ENCODE measurements at places on chromosomes 13 and 19. TPM values are rescaled to one million over a fixed set of nuclear protein-coding genes. Genes with fewer than 3 reads are reported as not detected.

NAA16 gene
- 15.5 TPM for total RNA-seq

MEIS3 gene
- total RNA-seq = 99.3 TPM

CEACAM7 gene
- total RNA-seq = not detected

S1PR4 gene
- under 0.01 TPM for total RNA-seq

IRF2BP1 gene
- total RNA-seq = 34.6 TPM

ZNF208 gene
- total RNA-seq = 0.25 TPM

ABHD17A gene
- total RNA-seq = 69.7 TPM

CEACAM20 gene
- total RNA-seq = not detected

ZNF439 gene
- 6.7 TPM for total RNA-seq

PALM gene
- total RNA-seq = 3.5 TPM

CPB2 gene
- total RNA-seq = not detected

SIAH3 gene
- under 0.01 TPM for total RNA-seq

LYL1 gene
- 0.77 TPM for total RNA-seq

ATP7B gene
- 2.3 TPM for total RNA-seq

MZT1 gene
- total RNA-seq = 33.3 TPM

GFY gene
- 0.11 TPM for total RNA-seq

IL4I1 gene
- total RNA-seq = 1.3 TPM

GIPC3 gene
- under 0.01 TPM for total RNA-seq

SLC44A2 gene
- total RNA-seq = 55.0 TPM

ANKLE1 gene
- 1.00 TPM for total RNA-seq

LIM2 gene
- total RNA-seq = not detected

SULT2A1 gene
- total RNA-seq = not detected

GPR12 gene
- not detected for total RNA-seq

UPF3A gene
- 41.1 TPM for total RNA-seq

TPTE2 gene
- not detected for total RNA-seq

EGLN2 gene
- total RNA-seq = 117 TPM

PDCD5 gene
- 175 TPM for total RNA-seq

LGALS7B gene
- 0.55 TPM for total RNA-seq

CACNA1A gene
- total RNA-seq = 10.1 TPM

MTIF3 gene
- total RNA-seq = 57.7 TPM

TSHZ3 gene
- 14.0 TPM for total RNA-seq

ATP8A2 gene
- total RNA-seq = 0.22 TPM

LGALS7 gene
- not detected for total RNA-seq

DYRK1B gene
- total RNA-seq = 6.6 TPM

CDX2 gene
- not detected for total RNA-seq

FFAR3 gene
- total RNA-seq = not detected

CBARP gene
- 4.6 TPM for total RNA-seq

ZNF175 gene
- total RNA-seq = 6.9 TPM

ZNF780A gene
- 25.1 TPM for total RNA-seq

KASH5 gene
- not detected for total RNA-seq

OR10H1 gene
- total RNA-seq = not detected

ARHGAP45 gene
- total RNA-seq = 0.87 TPM

MAP4K1 gene
- total RNA-seq = 0.55 TPM

Measured in uterine smooth muscle cell (primary cell).